ENCODE measurements at places on chromosomes 11 and 22.

DNA sequence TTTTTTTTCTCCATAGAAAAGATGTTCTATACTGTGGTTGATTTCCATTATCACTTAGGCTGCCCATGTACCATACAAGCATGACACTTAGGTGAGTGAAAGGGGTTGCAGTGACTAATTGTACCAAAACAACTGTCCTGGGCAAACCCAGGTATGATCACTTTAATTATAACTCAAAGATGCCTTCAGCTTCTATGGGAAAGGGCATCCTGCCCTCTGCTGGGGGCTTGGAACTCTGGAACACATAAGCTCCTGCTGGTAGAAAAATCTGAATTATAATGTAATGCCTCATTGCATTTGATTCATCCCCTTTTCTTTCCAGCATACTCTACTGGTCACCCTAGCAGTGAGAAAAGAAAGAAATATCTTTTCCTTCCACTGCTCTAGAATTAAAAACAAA is 206.3 kb downstream of the DDX10 start:
- DNase-seq, result peak; percentile 65

- no peak for DNase-seq
Measured at GRCh38 chr11:75809991-75810390, 5.0 kb upstream of the UVRAG start.

- peak; percentile 60 for DNase-seq
Measured at GRCh38 chr11:46119352-46120216, 1.7 kb downstream of the PHF21A start.

GRCh38 chr11:59216641-59217564 is 4.2 kb upstream of the MPEG1 start:
- DNase-seq, result peak; percentile 56

DNA sequence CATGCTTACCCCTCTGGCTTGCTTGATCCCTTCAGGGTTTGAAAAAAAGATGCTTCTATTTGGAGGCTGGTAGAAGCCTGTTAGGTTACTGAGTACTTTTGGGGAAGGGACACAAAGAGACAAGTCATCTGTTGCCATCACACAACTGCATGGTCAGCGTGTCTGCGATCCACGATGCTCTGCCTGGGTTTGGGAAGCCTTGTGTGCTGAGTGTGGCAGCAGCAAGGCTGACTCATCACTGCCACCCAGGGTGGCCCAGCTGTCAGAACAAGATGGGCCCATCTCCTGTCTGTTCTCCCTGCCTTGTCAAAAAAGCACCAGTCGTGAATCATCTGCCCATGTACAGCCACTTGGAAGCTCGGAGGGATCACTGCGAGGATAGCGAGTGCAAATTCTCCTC is 26.2 kb downstream of the UBASH3B start:
- peak; percentile 34 for DNase-seq

DNA sequence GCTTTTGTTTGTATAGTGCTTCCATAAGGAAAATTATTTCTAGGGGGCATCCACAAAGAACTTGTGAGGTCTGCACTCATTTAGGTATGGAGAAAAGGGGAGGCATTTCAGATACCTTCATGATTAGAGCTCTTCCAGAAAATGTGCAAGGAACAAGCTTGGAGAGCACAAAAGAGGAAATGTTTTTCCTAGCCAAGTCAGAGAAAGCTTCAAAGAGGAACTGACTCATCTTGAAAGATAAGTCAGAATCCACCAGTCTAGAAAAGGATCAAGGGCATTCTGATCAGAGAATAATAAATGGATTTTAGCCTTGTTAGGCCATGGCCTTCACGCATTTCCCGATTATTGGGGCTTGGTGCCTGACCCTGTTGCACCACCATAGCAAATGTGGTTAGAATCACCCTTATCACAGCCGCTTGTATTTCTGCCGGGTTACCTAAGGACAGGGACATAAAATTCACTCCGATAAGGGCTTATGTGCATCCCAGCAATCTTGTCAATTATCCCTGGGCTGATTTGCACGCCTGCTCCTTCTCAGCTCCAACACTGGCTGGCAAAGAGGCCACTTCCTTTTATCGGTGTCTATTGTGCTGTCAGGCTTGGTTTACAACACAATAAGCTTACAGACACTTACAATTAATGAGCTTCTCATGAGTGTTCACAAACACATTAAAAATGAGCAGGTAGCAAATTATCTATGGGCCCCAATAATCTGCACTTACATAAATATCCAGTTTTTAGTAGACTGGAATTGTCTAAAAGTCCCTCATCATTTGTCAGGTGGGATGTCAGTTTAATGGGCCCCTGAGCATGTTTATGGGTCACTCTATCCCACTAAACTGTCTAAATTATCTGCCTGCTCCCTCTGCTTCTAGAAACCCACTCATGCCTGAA is 613.5 kb downstream of the SOX6 start:
- DNase-seq, result peak; percentile 6

GRCh38 chr22:38707346-38707745 is 1.6 kb downstream of the GTPBP1 start:
- DNase-seq, result peak; percentile 49

DNA sequence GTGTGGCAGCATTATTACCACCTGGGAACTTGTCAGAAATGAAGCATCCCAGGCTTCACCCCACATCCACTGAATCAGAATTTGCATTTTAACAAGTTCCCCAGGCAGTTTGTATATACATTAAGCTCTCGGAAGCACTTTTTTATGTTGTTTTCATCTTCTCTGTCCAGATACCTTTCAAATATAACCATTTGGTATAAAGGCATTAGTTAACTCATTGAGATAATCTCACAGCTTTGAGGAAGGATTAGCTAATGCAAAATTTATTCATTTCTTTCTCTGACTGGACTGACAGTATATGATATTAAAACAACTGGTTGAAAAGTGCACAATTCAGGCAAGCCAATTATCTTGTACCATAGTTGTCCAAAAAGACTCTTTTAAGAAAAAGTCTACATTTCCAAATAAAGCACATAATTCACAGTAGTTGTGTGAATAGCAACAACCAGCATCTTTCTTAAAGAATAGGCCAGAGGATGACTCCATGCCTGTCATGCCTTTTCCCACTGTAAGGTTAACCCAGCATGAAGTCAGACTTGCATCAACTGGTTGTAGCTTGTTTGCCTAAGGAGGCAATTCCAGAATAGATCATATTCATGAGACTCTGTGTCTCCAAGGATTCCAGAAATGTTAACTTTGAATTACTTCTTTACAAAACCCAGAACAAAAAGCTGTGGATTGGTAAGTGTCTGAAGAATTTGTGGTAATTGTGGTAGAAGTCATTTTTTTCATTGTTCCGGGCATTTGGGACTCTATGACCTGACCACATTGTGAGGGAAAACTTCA is 254.3 kb upstream of the SESN3 start:
- no peak for DNase-seq

- no peak for DNase-seq
Measured at GRCh38 chr11:131027491-131027890, 111.2 kb upstream of the SNX19 start.

DNA sequence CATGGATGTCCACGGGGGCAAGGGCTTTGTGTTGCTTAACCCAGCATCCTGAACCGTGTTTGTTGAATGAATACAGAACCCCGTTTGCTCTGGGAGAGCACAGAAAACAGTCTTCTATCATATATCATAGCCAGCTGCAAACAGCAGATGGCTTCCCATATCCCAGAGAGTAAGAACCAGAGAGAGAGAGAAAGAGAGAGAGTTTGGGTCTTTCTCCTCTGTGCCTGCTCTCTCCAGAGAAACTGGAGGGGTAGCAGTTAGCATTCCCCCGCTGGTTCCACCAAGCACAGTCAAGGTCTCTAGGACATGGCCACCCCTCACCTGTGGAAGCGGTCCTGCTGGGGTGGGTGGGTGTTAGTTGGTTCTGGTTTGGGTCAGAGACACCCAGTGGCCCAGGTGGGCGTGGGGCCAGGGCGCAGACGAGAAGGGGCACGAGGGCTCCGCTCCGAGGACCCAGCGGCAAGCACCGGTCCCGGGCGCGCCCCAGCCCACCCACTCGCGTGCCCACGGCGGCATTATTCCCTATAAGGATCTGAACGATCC is 440 bp upstream of the TIMP3 start:
- DNase-seq, result no peak

- no peak for DNase-seq
Measured at GRCh38 chr22:43951966-43952365, 3.3 kb upstream of the SAMM50 start.

DNA sequence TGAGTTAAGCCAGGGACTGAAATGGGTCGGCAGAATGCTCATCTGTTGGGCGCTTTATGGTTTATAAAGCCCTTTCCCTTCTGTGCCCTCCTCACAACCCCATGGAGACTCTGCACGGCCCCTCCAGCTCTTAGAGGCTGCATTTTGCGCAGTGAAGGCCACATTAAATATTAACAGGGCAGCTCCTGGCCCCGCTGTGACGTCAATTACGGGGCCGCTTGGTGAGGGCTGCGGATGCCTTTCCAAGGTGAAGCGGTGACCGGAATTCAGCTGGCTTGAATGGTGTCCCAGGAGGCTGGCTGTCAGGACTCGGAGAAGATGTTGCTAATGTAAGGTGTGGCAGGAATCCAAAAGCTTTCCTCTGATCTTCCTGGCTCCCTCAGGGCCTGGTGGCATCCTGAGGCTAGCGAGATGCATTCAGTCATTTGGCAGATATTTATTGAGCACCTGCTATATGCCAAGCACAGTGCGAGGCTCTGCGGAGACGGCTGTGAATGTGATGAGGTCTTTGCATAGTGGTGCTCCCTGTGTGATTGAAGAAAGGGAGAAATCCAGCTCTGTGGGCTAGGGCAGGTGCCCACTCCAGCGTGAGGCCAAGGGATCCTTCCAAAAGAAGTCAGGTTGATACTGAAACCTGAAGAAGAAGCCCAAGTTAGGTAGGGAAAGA is 10.4 kb upstream of the YWHAH start:
- no peak for DNase-seq

DNA sequence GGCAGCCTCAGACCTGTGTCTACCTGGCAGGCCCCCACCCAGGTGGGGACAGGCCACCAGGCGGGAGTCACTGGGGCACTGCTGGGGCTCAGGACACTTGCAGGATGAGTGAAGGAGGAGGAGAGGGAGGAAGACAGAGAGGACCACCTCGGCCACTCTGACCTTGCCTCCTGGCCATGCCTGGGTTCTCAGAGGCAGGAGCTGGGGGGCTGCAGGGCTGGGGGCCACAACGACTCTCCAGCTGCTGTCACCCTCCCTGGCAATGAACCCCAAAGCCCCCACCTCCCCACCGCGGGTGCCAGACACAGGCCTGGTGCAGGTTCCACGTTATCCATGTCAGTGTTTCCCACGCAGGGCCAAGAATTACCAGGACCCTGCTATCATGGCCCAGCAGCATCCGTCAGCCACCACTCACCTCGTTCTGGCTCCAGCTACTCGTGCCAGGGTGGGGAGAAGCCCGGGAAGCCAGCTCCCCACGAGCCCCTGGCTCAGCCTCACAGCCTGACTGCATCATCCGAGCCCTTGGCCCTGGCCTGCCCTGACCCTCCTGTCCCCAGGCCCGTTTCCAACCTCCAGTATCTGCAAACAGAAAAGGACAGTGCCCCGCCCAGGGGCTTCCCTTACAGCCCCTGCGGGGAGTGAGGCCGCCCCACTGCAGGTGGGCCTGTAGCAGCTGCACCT is 62.4 kb downstream of the BRD1 start:
- DNase-seq, result no peak

GRCh38 chr11:8959546-8960166 is 4.6 kb downstream of the TMEM9B start:
- peak; percentile 80 for DNase-seq

- DNase-seq, result no peak
Measured at GRCh38 chr11:46458491-46458890, 66.9 kb upstream of the CHRM4 start.

GRCh38 chr22:31867386-31868153 is 76.8 kb upstream of the YWHAH start:
- no peak for DNase-seq

GRCh38 chr11:116499396-116500003 is 273.3 kb downstream of the BUD13 start:
- DNase-seq, result peak; percentile 58

DNA sequence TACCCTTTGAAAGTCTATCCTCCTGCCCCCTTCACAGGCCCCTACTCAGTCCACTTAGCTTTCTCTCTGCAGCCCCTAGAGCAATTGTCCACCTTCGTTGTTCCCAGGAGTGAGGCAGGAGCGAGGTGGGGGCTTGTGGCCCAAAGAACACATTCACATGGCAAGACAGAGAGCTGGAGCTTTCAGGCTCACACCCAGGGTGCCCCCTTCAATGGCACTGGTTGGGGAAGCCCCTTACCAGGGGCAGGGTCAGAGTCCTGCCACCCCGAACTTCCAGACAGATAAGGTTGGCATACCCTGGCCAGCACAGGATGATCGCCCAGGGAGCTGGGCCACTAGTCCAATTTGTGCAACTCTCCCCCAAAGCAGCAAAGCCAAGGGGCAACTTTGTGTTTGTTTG is 6.2 kb upstream of the SLC5A4 start:
- DNase-seq, result no peak

DNA sequence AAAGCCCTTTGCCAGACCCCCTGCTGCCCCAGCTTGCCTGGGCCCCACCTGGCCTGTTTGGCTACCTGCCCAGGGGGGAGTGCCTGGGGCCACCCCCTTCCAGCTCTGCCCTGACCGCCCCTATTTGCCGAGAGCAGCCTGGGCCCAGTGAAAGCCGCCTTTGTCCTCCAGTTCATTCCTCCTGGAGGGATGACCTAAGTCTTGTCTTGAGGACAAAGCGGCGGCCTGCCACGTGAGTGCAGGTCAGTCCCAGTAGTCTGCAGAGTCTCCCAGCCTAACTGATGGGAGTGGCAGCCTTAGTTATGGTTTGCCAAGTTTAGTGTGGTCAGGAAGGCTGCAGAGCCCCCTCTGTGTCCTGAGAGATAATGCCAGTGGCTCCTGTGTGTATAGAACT is 115.9 kb upstream of the CRYBB3 start:
- DNase-seq, result no peak

- DNase-seq, result peak; percentile 23
Measured at GRCh38 chr22:25630447-25630846, 66.0 kb downstream of the GRK3 start.

DNA sequence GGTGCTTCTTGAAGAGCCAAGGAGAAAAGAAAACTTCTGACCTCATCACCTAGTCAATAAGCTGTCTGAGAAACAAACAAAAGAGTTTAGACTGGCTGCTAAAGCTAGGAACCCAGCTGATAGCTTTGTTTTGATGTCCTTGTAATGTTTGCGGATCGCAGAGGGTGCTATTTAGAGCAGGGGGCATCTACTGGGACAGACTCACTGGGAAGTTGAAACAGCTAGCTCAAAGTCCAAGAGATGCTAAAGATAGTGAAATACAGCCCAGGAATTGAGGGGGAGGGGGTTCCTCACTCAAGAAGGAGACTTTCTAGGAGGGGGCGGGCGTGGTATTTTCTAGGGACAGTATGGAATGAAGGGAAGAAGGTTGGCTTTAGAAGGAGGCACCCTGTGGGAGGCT is 18.9 kb downstream of the ZBTB16 start:
- no peak for DNase-seq

- no peak for DNase-seq
Measured at GRCh38 chr22:49242480-49242879, 585.2 kb downstream of the BRD1 start.

- peak; percentile 66 for DNase-seq
Measured at GRCh38 chr11:57476757-57477506, 16.6 kb downstream of the RTN4RL2 start.

- DNase-seq, result peak; percentile 87
Measured at GRCh38 chr11:123473941-123474677, 44.0 kb downstream of the GRAMD1B start.

Data from EL (cell line).